ENCODE measurements at places on chromosomes 13 and 19.
A peak's percentile ranks its signal among the peaks of the same experiment; 100 is the strongest.

DNA sequence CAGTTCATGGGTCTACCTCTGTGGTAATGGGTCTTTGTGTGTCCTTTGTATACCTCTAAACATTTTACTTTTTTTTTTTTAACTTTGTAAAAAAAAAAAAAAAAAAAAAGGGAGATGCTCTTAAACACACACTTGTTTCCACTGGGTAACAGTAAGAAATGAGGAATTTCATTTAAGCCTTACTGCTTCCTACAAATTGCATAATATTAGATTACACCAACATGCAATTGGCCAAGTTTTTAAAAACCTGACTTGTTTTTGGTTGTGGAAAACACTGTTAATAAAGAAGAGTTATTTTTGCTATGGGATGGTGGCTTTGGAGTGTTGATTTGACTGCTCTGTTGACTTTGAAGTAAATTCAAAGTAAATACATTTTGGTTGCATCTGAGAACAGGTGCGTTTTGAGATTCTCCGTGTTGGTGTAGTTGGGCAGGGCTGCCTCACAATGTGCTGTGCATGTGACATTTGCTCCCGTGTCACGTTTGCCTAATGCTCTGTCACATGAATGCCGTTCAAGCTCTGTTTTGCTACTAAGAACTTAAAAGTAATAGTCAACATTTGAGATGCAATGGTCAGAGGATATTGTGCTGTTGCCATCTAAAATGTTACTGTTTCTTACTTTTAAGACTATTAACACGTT lies 202.4 kb downstream of the LMO7 start:
- no peak for DNase-seq

DNA sequence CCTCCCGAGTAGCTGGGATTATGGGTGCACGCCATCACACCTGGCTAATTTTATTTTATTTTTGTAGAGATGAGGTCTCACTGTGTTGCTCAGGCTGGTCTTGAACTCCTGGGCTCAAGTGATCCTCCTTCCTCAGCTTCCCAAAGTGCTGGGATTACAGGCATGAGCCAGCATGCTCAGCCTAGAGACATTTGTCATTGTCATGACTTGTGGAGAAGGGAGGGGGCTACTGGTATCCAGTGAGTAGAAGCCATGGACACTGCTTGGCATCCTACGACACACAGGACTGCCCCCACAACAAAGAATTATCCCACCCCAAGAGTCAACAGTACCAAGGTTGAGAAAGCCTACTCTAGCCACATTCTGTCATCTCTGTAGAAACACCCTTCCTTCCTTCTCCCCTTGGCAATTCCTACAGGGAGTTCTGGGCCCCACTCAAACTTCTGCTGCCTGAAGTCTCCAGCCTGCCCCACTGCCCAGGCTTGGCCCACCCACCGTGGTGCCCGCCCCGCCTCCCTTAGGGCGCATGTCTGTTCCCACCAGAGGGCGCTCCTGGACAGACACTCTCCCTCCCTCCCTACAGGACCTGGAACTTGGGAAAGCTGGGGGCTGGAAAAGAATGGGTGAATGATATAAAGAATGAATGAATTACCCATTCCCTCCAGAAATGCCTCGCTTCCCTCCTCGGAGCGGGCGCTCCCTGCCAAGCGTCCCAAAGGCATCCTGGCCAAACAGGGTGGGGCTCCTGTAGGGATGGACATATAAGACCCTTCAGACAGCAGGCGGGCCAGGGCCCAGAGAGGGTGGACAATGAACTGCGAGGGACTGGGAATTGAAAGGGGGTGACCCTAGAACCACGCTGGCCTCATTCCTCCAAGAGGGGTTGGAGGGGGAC lies 5.5 kb upstream of the EMP3 start:
- DNase-seq, result peak; percentile 28

DNA sequence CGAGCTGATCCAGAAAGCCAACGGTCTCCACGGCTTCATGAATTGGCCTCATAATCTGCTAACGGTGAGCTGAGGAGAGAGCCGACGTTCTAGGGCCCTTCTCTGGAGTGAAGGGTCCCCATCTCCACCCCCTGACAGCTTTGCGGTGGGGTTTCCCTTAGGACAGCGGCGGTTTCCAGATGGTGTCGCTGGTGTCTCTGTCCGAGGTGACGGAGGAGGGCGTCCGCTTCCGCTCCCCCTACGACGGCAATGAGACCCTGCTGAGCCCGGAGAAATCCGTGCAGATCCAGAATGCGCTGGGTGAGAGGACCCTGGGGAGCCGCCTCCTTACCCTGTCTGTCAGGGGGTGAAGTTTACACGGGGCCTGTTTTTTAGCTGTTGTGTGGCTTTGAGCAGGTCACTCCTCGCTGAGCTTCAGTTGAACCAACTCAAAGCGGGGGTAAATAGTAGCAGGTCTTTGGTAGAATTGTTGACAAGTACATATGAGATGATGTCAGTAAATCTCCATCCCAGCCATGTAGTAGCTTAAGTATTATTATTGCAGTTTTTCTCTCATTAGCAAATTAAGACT lies 801 bp downstream of the QTRT1 start:
- DNase-seq, result no peak

DNA sequence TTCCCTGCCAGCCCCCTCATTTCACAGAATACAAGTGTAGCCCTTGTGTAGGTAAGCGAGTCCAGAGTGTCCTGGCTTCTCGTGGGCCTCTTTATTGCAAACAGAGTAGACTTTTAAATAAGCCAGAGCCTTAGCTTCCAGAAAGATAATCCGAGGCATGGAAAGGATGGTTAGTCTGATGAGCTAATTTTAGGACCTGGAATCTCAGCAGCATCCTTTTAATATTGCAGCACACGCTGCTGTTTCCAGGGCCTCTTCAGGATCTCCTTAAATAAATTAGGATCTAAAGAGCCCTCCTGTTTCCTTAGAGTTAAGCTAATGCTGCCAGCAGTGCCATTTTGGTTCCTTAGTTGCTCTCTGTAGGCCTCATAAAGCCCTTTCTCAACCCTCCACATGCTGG lies 99.2 kb downstream of the RFC3 start:
- no peak for DNase-seq

DNA sequence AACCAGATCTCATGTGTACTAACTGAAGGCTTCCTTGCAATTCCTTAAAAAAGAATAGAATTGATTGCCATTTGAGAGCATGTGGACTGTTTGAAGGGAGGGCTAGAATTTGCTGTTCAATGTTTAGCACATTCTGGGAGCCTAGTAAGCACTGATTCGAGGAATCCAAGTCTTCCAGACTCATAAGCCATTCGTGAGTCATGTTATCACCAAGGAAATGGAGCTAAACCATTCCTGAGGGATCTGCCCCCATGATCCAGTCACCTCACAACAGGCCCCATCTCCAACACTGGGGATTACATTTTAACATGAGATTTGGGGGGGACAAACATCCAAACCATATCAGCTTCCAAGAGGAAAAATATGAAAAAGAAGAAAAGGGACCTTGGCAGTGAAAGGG lies 276.4 kb downstream of the KCNRG start:
- DNase-seq, result no peak

- no peak for DNase-seq
Observed at GRCh38 chr19:19563348-19563848, 25.3 kb downstream of the CILP2 start.

GRCh38 chr19:43439032-43439708 lies 24.5 kb downstream of the TEX101 start:
- DNase-seq, result no peak

DNA sequence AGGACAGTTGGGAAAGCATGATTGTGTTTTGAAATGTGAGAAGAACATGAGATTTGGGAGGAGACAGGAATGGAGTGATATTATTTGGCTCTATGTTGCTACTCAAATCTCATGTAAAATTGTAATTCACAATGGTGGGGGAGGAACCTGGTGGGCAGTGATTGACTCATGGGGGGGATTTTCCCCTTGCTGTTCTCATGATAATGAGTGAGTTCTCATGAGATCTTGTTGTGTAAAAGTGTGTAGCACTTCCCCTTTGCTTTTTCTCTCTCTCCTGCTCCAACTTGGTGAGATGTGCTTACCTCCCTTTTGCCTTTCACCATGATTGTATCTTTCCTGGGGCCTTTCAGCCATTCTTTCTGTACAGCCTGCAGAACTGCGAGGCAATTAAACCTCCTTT lies 1261.0 kb upstream of the ATXN8OS start:
- DNase-seq, result no peak

DNA sequence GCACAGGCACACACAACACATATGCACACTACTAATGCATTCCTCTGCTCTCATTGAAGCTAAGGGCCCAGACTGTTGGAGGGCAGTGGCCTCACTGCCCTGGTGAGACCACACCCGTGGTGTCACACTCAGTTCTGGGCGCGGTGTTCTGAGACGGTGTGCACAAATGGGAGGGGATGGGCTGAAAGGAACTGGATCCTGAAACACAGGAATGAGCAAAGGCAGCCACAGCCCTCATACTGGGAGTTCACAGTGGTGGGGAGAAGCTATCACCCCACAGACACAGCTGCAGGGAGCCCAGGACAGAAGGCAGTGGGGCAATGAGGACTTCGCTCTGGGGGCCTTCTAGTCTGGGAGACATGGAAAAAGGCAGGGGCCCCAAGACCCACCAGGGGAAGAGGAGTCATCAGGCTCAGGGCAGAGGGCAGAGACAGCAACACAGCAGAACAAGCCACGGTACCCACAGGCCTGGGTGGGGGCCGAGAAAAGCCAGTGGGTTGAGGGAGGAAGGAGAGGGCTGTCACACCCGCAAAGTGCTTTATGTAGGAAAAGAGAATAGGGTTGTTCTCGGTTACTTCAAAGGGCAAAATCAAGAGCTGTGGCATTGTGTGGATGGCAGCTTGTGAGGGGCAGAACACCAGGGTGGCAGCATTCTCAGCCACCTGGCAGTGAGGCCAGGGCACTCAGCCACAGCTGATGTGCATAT lies 75.4 kb upstream of the GPR183 start:
- no peak for DNase-seq

- DNase-seq, result no peak
Observed at GRCh38 chr19:47489072-47489914, 5.3 kb upstream of the KPTN start.

GRCh38 chr19:16260812-16261161 lies 63.1 kb downstream of the AP1M1 start:
- no peak for DNase-seq

- DNase-seq, result no peak
Observed at GRCh38 chr19:46466536-46467196, 4.7 kb downstream of the PNMA8A start.

GRCh38 chr19:3175781-3176714 lies 2.5 kb upstream of the S1PR4 start:
- DNase-seq, result no peak

- no peak for DNase-seq
Observed at GRCh38 chr13:92994056-92994455, 232.6 kb upstream of the GPC6 start.

DNA sequence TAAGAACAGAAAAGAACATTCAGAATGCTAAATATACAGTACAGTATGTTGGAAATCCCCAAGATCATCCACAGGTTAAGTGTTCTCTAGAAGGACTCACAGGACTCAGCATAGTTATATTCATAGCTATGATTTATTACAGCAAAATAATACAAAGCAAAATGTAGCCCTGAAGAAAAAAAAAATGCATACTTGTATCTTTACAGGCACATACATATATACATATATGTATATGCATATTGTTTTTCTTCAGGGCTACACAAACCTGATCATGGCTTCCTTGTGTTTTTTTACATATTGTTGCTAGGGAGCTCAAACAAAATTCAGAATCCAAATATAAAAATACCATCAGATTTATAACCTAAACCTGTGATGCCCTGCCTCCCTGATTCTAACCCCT lies 78.5 kb downstream of the TUBA3C start:
- DNase-seq, result no peak

- DNase-seq, result no peak
Observed at GRCh38 chr19:8571006-8571411, 6.2 kb downstream of the MYO1F start.

GRCh38 chr13:30065181-30065580 lies 214.8 kb upstream of the UBL3 start:
- no peak for DNase-seq

DNA sequence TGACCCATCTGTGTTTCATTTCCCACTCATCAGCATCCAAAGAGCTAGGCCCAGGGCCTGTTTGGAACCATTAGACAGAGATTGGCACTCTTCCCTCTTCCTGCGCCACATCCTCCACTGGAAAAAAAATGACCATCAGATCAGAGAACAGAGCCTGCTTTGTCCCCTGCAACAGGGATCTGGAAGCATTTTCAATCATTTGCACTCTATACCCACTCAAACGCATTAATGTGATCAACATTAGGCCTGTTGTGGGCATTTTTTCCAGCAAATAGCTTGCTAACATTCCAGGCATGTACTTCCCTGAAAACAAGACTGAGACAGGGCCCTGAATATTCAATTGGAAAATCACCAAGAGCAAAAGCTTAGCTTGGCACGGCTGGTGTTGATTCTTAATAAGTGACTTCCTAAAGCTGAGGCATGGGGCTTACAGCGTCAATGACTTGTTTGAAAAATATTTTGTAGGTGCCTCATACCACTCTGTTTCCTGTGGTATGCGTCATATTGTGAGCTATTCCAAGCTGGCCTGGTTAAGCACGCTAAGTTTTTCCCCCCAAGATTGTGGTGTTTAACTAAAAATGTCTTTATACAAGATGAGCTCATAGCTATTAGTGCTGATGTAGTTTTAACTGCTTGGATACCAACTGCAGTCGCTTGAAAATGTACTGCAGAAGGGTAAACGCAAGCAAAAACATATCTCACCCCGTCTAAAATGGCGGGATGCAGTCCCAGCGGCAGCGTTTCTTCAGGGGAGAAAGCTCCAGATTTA lies 404.4 kb downstream of the SPRY2 start:
- no peak for DNase-seq

DNA sequence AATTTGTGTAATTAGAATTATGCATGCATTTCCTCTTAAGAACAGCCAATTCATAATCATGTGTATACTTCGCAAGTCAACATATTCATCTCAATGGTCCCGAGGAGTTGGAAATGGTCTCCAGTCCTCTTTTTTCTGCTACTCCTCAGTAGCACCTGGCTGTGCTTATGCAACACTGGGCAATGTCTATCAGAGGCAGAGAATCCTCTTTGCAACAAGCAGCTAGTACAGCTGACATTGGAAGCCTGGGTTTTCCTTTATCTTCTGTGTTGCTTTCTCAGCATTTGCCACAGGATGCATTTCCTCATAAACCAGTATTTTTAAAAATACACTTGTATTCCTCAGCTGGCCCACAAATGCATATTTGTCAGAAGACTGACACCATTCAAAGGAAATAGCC lies 405.3 kb upstream of the GPC6 start:
- DNase-seq, result no peak

DNA sequence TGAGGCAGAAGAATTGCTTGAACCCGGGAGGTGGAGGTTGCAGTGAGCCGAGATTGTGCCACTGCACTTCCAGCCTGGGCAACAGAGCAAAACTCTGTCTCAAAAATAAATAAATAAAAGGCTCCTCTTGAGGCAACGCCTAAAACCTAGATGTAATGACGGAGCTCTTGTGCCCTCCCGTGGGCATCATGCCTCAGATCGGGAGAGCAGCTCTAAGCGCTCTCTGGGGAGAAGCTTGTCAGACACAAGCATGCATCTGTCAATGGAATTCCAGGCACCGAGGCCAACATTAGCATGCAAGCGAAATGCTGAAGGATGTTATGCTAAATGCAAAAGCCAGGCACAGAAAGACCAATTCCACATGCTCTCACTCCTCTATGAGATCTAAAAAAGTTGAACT lies 45.6 kb upstream of the MRI1 start:
- peak; percentile 47 for DNase-seq
